ENCODE measurements at places on chromosomes 12 and 14.

DNA sequence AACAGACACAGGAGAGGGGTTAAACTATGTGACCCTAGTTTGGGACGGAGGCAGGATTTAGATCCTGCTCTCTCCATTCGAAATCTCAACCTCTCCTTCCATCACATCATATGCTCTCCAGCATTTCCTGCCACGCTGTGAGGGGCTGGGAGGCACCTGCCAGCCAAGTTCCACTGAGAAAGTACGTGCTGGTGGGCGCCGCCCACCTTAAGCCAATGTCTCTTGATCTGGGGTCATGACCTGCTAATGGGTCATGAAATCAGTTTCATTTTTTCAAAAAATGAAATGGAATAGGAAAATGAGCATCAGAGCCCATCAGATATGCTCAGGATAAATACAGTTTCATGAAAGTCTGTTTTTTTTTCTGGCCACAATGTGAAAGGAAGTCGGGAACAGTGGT is 7.2 kb downstream of the MCRS1 start:
- no peaks in the 10 kb centered on the region for H3K27me3 ChIP-seq
- H3K4me3 ChIP-seq, result no peak overlapping the region
- H3K27ac ChIP-seq, result no peak overlapping the region
- H3K36me3 ChIP-seq, result peaks cover 9% of the 10 kb centered on the region

DNA sequence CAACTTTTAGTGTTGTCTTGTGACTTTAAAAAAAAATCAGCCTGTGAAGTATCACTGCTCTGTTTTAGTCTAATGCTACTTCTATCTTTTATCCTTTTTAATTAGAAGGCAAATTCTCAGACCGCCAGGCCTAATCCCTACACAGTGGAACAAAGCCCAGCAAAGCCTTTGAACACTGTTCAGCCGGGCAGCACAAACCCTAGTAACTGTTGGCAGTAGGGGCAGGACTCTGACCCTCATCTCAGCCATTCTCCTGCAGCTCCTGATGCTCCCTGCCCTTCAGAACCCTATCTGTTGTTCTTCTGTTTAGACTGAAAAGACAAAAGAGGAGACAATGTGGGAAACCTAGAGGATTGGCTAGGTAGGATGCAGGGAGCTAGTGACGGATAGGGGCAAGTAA is 78.0 kb upstream of the OTX2 start:
- no peaks in the 10 kb centered on the region for H3K36me3 ChIP-seq
- no peaks in the 10 kb centered on the region for H3K4me1 ChIP-seq
- no peak for DNase-seq
- no peaks in the 10 kb centered on the region for H3K27me3 ChIP-seq
- H3K27ac ChIP-seq, result no peak overlapping the region

DNA sequence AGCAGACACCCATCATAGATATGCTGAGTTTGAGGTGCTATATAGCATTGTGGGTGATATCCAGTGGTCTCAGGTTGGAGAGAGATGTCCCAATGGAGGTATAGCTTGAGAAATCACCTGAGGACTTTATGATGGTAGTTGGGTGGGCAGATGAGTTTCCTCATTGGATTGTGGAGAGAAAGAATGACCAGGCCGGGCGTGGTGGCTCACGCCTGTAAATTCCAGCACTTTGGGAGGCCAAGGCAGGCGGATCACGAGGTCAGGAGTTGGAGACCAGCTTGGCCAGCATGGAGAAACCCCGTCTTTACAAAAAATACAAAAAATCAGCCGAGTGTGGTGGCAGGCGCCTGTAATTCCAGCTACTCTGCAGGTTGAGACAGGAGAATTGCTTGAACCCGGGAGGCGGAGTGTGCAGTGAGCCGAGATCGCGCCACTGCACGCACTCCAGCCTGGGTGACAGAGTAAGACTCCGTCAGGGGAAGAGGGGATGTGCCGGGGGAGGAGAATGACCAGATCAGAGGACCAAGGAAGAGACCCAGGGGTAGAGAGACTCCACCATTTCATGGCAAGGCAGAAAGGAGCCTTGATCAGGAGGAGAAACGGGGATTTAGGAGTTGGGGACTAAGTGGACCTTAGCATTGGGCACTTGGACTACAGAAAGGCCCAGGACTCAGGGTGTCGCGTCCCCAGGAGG is 757 bp upstream of the PCK2 start:
- H3K4me1 ChIP-seq, result peaks cover 21% of the 10 kb centered on the region
- no peaks in the 10 kb centered on the region for H3K27me3 ChIP-seq
- H3K27ac ChIP-seq, result peak overlapping the region; percentile 99
- peaks cover 3% of the 10 kb centered on the region for H3K36me3 ChIP-seq
- peak overlapping the region; percentile 60 for H3K4me3 ChIP-seq
- DNase-seq, result no peak

DNA sequence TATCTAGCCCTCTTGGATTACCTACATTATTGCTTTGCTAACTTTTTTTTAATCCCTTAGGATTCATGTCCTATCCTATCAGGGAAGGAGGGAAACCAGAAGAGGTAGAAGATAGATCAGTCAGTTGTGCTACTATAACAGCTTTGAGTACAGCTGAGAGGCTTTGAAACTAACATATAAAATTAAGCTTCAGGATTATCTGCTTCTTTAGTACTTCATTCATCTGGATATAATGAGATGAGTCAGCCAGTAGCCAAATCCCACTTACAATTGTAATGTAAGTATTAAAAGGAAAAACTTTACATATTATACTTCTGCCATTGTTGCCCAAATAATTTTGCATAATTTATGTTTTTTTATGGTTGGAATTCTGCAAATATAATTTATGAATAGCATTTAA is 33.4 kb upstream of the ANO6 start:
- H3K36me3 ChIP-seq, result no peaks in the 10 kb centered on the region
- H3K27me3 ChIP-seq, result no peaks in the 10 kb centered on the region
- H3K4me3 ChIP-seq, result no peak overlapping the region

DNA sequence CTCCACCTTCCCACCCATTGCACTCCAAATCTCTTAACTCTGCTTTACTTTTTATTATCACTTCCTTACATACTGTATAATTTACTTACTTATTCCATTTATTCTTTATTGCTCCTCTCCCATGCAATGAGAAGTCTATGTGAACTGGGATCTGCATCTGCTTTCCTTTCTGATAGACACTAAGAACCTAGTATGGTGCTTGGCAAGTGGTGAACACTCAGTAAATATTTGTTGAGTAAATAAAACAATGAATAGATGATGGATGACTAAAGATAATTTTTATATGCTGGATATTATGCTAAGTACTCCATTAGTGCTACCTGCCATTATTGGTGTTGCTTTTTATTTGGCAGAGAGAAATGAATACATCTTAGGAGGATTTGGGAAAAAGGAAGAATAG is 151.0 kb downstream of the TPH2 start:
- H3K4me3 ChIP-seq, result no peak overlapping the region
- no peak overlapping the region for H3K27ac ChIP-seq
- H3K36me3 ChIP-seq, result no peaks in the 10 kb centered on the region
- no peaks in the 10 kb centered on the region for H3K4me1 ChIP-seq
- no peak for DNase-seq

DNA sequence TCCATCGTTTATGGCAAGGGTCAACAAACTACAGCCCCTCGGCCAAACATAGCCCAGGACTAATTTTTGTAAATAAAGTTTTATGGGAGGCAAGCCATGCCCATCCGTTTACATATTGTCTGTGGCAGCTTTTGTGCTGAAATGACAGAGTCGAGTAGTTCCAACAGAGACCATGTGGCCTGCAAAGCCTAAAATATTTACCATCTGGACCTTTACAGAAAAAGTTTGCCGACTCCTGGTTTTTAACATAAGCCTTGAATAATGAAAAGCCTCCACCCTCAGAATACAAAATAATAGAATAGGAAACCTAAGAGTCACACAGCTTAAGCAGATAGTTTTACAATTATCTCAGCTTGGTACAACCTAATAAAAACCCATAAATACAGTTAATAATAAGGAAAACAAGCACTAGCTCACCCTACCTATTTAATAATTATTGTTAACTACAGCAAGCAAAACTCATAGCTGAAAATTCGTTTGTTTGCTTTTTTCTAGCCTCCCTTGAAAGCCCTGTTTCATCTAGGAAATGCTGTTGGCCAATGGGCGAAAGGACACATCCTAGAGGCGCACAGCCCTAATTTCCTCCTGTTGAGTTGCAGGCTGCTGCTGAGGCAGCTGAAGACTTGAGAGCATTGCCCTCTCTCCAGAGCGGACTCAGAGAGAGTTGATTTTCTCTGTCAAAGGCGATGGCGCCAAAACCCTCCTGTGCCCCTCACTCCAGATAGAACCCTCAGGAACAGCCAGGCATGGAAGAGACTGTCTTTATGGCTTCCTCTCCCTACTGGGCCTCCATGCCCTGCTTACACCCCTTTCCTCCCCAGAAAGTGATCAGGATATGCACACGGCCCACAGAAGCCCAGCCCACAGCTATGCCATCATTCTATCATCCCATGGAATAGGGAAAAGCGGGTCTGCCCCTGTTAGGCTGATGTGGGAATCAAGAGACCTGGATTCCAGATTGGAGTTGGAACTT is 107.2 kb downstream of the DPF3 start:
- no peak overlapping the region for H3K4me3 ChIP-seq
- H3K4me1 ChIP-seq, result peaks cover 14% of the 10 kb centered on the region
- H3K27ac ChIP-seq, result no peak overlapping the region
- no peaks in the 10 kb centered on the region for H3K36me3 ChIP-seq
- no peaks in the 10 kb centered on the region for H3K27me3 ChIP-seq

DNA sequence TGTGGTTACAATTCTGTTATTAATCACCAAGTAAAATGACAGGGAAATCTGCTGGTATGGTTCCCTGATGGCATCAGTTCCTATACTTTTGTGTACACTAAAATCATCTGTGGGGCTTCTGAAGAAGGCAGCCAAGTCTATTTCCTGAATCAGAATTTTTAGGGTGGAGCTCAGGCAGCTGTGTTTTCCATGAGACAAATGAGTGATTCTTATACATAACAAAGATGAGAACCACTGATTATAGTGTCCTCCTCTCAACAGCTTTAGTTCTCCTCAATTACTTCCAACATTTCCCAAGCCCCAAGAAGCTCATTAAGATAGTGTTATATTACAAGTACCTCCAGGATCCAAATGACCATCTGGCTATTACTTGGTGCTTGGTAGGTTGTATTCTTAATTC is 64.5 kb upstream of the USP44 start:
- H3K4me3 ChIP-seq, result no peak overlapping the region
- H3K36me3 ChIP-seq, result no peaks in the 10 kb centered on the region
- no peak overlapping the region for H3K27ac ChIP-seq
- H3K4me1 ChIP-seq, result peaks cover 31% of the 10 kb centered on the region
- H3K27me3 ChIP-seq, result no peaks in the 10 kb centered on the region

- DNase-seq, result peak; percentile 17
- H3K36me3 ChIP-seq, result no peaks in the 10 kb centered on the region
- H3K4me3 ChIP-seq, result no peak overlapping the region
These were observed 64.2 kb downstream of the ERGIC2 start for GRCh38 chr12:29316752-29317151.

- H3K4me3 ChIP-seq, result no peak overlapping the region
- no peak for DNase-seq
- H3K4me1 ChIP-seq, result no peaks in the 10 kb centered on the region
- H3K27ac ChIP-seq, result no peak overlapping the region
These were observed 36.0 kb downstream of the AMN start for GRCh38 chr14:102958461-102958860.

DNA sequence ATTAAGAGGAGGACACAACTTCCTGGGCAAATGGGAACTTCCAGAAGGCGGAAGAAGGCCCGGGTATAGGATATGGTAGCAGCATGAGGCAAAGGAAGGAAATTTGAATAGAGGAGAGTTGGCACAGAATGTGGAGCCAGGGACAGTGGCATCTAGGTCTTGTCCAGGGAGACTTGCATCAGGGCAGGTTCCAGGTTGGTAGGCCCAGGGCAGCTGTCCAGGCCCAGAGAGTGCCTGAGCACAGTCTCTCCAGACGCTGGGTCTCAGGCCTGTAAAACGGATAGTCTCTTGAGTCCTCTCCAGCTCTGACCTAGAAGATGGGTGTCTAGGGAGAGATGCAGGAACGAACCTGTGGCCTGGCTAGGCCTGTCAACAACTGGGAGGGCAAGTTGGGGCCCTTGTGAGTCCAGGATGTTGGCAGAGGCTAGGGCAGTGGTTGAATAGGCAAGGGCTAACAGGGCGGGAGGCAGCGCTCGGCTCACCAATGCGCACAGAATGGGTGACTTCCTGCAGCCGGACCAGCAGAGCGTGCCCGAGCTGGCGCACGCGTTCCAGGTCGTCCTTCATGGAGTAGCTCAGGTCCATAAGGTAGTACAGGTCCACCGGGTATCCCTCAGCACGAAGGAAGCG is 9.9 kb downstream of the ITGB7 start:
- H3K4me3 ChIP-seq, result no peak overlapping the region
- no peaks in the 10 kb centered on the region for H3K36me3 ChIP-seq
- H3K4me1 ChIP-seq, result no peaks in the 10 kb centered on the region
- DNase-seq, result no peak
- no peak overlapping the region for H3K27ac ChIP-seq
